HAP-1 (cell line): ENCODE measurements at places on chromosomes 12 and 14.

GRCh38 chr14:92937051-92937937 is 14.3 kb downstream of the CHGA start:
- no peak for DNase-seq

DNA sequence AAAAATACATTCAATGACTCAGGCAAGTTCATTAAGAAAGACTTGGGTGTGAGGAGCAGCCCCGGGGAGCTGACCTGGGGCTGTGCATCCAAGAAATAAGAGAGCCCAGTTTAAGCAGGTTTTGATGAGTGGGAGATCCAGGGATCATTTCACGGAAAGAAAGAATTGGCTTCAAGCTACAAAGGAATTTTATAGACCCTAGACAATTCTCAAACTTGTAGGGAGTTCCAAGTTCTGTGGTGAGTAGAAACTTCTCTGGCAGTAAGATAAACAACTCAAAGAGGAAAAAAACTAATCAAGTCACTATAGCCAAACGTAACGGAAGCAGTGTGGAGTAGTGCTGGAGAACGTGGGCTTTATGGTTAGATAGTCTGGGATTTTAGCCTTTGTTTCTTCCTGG is 175.7 kb upstream of the DDHD1 start:
- DNase-seq = no peak

- DNase-seq = no peak
Observed at GRCh38 chr14:24260026-24260779, 2.8 kb downstream of the TGM1 start.

DNA sequence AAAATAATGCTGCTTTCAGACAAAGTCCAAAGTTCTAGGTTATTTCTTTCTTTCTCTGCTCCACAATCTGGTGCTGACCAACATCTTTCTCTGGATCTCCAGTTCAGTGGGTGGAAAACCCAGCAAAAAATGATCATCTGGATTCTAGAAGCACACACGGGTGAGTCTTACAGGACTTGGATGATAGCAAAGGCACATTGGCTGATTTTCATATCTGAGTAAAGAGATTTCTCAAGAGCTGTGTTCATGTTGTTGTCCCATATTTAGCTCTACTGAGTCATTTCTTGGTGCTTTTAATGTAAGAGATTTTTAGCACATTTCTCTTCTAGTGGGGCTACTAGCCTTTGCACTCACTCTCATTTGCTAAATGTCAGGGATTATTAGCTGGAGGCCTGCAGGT is 336.7 kb downstream of the GALC start:
- DNase-seq = no peak
